ENCODE measurements at places on chromosomes 12 and 14. TPM values are rescaled to one million over a fixed set of nuclear protein-coding genes. Genes with fewer than 3 reads are reported as not detected.

DNA sequence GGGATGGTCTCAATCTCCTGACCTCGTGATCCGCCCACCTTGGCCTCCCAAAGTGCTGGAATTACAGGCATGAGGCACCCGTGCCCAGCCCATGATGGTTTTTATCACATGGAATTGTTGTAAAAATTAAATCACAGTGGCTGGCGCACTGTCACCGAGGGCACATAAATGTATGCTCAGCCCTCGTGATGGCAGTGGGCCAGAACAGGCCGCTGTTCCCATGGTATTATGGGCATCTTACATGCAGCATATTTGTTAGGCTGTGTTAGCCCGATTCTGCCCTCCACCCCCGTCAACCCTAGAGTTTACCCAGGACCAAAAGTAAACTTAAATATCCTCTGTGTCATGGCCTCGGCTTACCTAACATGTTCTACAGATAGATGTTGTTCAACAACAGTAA lies 48.6 kb downstream of the GPR68 start:
- no peaks in the 10 kb centered on the region for H3K4me1 ChIP-seq
- H3K36me3 ChIP-seq, result peaks cover 24% of the 10 kb centered on the region
- H3K27ac ChIP-seq, result no peak overlapping the region
- DNase-seq, result no peak
- H3K4me3 ChIP-seq, result no peak overlapping the region

GRCh38 chr14:34420547-34421150 lies 41.4 kb downstream of the SPTSSA start:
- no peak overlapping the region for H3K27ac ChIP-seq
- no peaks in the 10 kb centered on the region for H3K27me3 ChIP-seq
- H3K4me3 ChIP-seq, result no peak overlapping the region
- peaks cover 11% of the 10 kb centered on the region for H3K4me1 ChIP-seq
- H3K36me3 ChIP-seq, result peaks cover 5% of the 10 kb centered on the region

- H3K4me3 ChIP-seq, result no peak overlapping the region
- no peaks in the 10 kb centered on the region for H3K27me3 ChIP-seq
Observed at GRCh38 chr12:121733849-121734248, 21.3 kb downstream of the TMEM120B start.

DNA sequence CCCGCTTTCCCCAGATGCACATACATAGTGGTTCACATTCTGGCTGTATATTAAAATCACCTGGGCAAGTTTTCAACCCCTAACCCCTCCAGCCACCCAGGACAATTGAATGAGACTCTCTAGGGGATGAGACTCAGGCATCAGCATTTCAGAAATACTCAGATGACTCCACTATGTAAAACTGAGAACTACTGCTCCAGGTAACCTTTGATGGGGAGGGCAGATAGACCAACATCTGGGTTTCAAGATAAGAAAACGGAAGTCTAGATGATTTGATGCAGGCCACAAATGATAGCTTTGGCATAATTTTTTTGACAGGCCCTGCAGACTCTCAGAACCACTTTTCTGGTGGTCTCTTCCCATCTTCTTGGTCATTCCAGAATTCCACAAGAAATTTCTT lies 341.1 kb downstream of the EMP1 start:
- no peaks in the 10 kb centered on the region for H3K27me3 ChIP-seq
- H3K4me1 ChIP-seq, result peaks cover 8% of the 10 kb centered on the region
- H3K27ac ChIP-seq, result no peak overlapping the region
- H3K36me3 ChIP-seq, result no peaks in the 10 kb centered on the region
- no peak for DNase-seq
- no peak overlapping the region for H3K4me3 ChIP-seq

- DNase-seq, result no peak
- no peaks in the 10 kb centered on the region for H3K27me3 ChIP-seq
- no peaks in the 10 kb centered on the region for H3K4me1 ChIP-seq
- H3K27ac ChIP-seq, result no peak overlapping the region
Observed at GRCh38 chr14:98580131-98580678, 691.8 kb downstream of the BCL11B start.

DNA sequence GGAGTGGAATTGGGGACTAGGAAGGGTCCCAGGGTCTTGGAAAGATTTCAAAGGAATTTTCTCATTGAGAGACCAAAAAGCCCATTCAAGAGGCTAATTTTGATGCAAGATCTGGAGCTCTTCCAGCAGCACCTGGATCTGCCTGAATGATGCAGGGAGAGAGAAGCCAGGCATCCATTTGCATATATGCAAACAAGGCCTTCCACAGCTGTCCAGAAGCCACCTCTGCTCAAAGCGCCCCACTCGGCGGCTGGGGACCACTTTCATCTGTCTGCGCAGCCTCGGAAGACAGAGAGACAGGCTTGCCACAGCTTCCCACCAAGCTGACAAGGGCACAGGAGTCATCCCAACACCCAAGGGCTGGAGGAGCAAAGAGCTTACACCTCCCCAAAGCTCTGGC lies 295.6 kb downstream of the DPF3 start:
- H3K27me3 ChIP-seq, result peaks cover 67% of the 10 kb centered on the region
- no peak for DNase-seq
- no peak overlapping the region for H3K4me3 ChIP-seq
- H3K27ac ChIP-seq, result no peak overlapping the region
- H3K4me1 ChIP-seq, result no peaks in the 10 kb centered on the region

GRCh38 chr14:56149995-56150394 lies 31.8 kb downstream of the PELI2 start:
- no peaks in the 10 kb centered on the region for H3K36me3 ChIP-seq
- no peak overlapping the region for H3K27ac ChIP-seq
- no peak overlapping the region for H3K4me3 ChIP-seq
- H3K4me1 ChIP-seq, result peaks cover 27% of the 10 kb centered on the region
- H3K27me3 ChIP-seq, result no peaks in the 10 kb centered on the region

- no peak overlapping the region for H3K27ac ChIP-seq
- H3K4me1 ChIP-seq, result no peaks in the 10 kb centered on the region
- no peak for DNase-seq
- H3K36me3 ChIP-seq, result no peaks in the 10 kb centered on the region
- no peaks in the 10 kb centered on the region for H3K27me3 ChIP-seq
Observed at GRCh38 chr14:71155743-71156142, 248.5 kb downstream of the PCNX1 start.

- DNase-seq, result no peak
- H3K4me1 ChIP-seq, result peaks cover 11% of the 10 kb centered on the region
- H3K27me3 ChIP-seq, result no peaks in the 10 kb centered on the region
- peaks cover 54% of the 10 kb centered on the region for H3K36me3 ChIP-seq
- H3K4me3 ChIP-seq, result no peak overlapping the region
Observed at GRCh38 chr12:14767617-14768016, 35.7 kb downstream of the WBP11 start.

DNA sequence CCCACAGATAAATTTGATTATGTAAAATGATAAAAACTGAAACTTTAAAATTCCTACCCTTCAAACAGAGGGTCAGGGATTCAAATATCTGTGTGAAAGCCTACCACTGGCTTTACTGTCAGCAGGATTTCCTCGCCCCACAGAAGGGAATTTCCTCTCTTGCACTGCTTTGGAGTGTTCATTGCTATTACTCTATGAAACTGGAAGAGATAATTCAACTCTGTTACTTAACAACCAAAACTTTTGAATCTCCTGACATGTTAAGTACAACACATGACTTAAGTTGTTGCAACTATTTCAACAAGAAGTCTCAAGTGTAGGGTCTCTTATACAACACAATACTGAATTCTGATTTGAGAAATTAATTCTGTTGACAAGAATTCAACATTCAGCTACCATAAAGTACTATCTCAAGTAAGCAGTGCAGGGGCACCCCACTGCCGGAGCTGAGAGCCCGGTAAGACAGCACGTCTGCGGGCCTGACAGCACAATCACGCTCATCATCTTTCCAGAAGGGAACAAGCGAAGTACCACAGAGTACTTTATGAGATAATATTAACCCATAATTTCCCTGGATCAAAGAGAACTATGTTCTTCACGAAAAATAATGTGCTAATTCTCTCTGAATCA lies 22.9 kb downstream of the DICER1 start:
- no peaks in the 10 kb centered on the region for H3K27me3 ChIP-seq
- H3K4me1 ChIP-seq, result peaks cover 19% of the 10 kb centered on the region
- H3K36me3 ChIP-seq, result peaks cover 15% of the 10 kb centered on the region

DNA sequence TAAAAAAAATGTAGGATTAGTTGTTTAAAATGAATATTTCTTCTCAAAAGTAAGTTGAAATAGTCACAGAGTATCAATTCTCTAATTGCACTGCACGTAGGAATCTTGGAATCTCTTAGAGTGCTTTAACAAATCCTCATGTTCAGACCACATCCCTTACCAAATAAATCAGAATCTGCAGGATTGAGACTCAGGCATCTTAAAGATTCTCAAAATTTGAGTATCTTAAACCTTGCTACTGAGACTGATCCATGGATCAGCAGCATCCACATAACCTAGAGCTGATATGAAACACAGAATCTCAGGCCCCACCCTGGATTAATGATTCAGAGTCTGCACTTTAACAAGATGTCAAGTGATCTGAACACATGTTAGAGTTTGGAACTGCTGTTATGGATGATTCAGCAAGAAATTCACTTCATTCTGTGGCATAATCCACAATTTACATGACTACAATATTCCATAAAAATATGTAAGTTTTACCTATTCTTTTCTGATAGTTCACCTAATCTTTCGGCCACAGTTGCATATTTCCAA lies 58.7 kb downstream of the ADAMTS20 start:
- H3K27me3 ChIP-seq, result no peaks in the 10 kb centered on the region
- H3K4me1 ChIP-seq, result no peaks in the 10 kb centered on the region
- H3K4me3 ChIP-seq, result no peak overlapping the region
- H3K27ac ChIP-seq, result no peak overlapping the region
- H3K36me3 ChIP-seq, result no peaks in the 10 kb centered on the region

- no peak overlapping the region for H3K27ac ChIP-seq
- no peak overlapping the region for H3K4me3 ChIP-seq
- no peak for DNase-seq
- H3K36me3 ChIP-seq, result peaks cover 38% of the 10 kb centered on the region
- no peaks in the 10 kb centered on the region for H3K27me3 ChIP-seq
- no peaks in the 10 kb centered on the region for H3K4me1 ChIP-seq
Observed at GRCh38 chr12:120207227-120207626, 6.3 kb upstream of the RPLP0 start.

DNA sequence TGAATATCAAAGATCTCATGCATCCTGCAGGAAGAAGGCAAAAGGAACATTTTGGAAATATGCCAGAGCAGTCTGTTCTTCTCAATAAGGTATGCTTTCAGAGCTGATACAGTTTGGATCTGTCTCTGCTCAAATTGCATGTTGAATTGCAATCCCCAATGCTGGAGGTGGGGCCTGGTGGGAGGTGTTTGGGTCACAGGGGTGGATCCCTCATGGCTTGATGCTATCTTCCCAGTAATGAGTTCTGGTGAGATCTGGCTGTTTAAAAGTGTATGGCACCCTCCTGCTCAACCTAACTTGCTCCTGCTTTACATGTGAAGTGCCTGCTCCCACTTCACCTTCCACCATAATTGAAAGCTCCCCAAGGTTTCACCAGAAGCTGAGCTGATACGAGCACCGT lies 76.6 kb downstream of the RIN3 start:
- no peak overlapping the region for H3K4me3 ChIP-seq
- peaks cover 18% of the 10 kb centered on the region for H3K4me1 ChIP-seq
- H3K27me3 ChIP-seq, result no peaks in the 10 kb centered on the region
- no peak for DNase-seq
- no peaks in the 10 kb centered on the region for H3K36me3 ChIP-seq
- H3K27ac ChIP-seq, result no peak overlapping the region

DNA sequence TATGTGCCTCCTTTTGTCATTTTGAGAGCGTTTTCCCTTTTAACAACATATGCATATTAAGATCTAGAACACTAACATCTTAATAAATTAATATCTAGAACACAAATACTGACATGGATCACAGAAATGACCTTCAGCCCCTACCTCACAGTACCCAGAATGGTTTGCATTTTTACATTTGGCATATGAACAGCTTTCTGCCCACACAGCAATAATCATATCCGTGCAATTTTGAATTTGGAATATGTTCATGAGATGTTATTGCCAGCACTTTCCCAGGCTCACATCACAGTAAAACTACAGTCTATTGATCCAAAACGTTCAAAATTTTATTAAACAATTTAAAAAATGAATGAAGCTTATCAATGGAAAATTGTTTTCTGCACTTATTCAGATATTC lies 114.6 kb downstream of the SLC25A21 start:
- H3K27me3 ChIP-seq, result no peaks in the 10 kb centered on the region
- no peak overlapping the region for H3K27ac ChIP-seq
- DNase-seq, result no peak
- no peaks in the 10 kb centered on the region for H3K36me3 ChIP-seq

GRCh38 chr14:71416392-71416791 lies 509.1 kb downstream of the PCNX1 start:
- H3K4me1 ChIP-seq, result no peaks in the 10 kb centered on the region
- H3K27ac ChIP-seq, result no peak overlapping the region
- H3K4me3 ChIP-seq, result no peak overlapping the region
- H3K27me3 ChIP-seq, result no peaks in the 10 kb centered on the region

- no peak for DNase-seq
- no peaks in the 10 kb centered on the region for H3K36me3 ChIP-seq
- no peak overlapping the region for H3K27ac ChIP-seq
- no peaks in the 10 kb centered on the region for H3K4me1 ChIP-seq
Observed at GRCh38 chr12:1857821-1858220, 37.5 kb downstream of the LRTM2 start.

DNA sequence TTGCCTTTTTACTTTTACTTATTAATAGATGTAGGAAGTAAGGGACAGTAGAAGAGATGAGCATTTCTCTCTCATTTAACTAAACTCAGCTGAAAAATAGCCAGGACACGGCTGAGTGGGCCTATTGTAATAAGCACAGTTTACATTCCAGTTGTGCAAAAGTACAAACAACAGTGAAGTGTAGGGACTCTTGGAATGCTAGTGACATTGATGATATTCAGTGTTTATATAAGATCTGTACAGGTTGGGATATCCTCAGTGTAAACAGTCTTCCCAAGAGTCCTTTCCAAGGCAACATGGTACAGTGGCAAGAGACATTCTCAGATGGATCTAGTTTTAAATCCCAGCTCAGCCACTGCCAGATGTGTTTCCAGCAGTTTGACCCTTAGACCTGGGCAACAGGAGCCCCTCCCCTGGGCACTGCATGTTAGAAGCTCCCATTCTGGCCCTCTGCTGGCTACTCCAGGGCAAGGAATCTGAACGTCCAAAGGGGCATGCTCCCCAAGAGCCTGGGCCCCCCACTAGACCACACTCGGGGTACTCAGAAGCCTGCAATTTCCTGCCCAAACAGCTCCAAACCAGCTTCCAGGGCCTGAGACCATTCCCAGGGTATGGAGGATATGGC lies 55.3 kb downstream of the STAB2 start:
- no peak for DNase-seq
- H3K4me3 ChIP-seq, result no peak overlapping the region
- peaks cover 13% of the 10 kb centered on the region for H3K27me3 ChIP-seq
- no peak overlapping the region for H3K27ac ChIP-seq

SLC10A1 gene
- total RNA-seq, result not detected

TSPAN8 gene
- 289 TPM for total RNA-seq

GOLT1B gene
- 30.7 TPM for total RNA-seq

TSPAN11 gene
- total RNA-seq, result not detected

SERPINA12 gene
- not detected for total RNA-seq

EML5 gene
- total RNA-seq, result 0.52 TPM

IFNG-AS1 gene
- not detected for total RNA-seq

C1QL4 gene
- total RNA-seq, result not detected

FICD gene
- 14.3 TPM for total RNA-seq

SLC38A4 gene
- 1.5 TPM for total RNA-seq

SLC25A21 gene
- 1.4 TPM for total RNA-seq

TMEM179 gene
- total RNA-seq, result not detected

LRRC10 gene
- not detected for total RNA-seq

All from Calu3 (cell line).